RKO (cell line): ENCODE measurements at places on chromosomes 7 and 10.

DNA sequence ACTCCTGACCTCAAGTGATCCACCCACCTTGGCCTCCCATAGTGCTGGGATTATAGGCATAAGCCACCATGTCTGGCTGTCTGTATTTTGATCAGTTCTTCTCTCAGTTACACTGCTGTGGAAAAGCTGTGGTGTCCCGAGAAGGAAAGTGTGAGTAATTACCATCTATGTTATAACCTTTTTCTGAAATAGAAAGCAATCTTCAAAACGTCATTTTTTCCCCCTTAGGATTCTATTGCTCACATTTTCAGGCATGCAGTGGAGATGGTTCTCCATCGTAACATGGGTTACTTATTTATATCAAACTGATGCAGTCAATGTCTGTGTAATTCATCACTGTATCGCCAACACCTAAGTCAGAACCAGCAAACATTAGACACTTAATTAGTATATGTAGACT lies 103.5 kb upstream of the FAM3C start:
- DNase-seq = no peak

- DNase-seq = peak; percentile 25
Measured at GRCh38 chr7:84529480-84530205, 335.1 kb upstream of the SEMA3A start.

DNA sequence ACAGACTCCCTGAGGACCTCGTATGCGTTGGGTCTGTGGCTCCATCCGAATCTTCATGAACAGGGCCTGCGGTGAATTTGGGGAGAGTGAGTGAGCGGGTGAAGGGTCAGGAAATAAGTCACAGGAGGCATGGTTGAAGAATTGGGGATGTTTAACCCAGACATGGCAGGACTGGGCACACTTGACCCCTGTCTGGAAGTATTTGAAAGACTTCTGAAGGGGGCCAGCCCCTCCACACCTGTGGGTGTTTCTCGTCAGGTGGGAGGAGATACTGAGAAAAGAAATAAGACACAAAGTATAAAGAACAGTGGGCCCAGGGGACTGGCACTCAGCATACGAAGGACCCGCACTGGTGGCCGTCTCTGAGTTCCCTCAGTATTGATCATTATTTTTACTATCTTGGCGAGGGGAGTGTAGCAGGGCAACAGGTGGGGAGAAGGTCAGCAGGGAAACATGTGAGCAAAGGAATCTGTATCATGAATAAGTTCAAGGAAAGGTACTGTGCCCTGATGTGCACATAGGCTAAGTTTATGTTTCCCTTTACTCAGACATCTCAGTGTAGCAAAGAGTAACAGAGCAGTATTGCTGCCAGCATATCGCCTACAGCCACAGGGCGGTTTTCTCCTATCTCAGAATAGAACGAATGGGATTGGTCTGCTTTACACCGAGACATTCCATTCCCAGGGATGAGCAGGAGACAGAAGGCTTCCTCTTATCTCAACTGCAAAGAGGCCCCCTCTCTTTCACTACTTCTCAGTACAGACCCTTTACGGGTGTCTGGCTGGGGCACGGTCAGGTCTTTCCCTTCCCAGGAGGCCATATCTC lies 38.2 kb upstream of the PFKFB3 start:
- DNase-seq = peak; percentile 61

DNA sequence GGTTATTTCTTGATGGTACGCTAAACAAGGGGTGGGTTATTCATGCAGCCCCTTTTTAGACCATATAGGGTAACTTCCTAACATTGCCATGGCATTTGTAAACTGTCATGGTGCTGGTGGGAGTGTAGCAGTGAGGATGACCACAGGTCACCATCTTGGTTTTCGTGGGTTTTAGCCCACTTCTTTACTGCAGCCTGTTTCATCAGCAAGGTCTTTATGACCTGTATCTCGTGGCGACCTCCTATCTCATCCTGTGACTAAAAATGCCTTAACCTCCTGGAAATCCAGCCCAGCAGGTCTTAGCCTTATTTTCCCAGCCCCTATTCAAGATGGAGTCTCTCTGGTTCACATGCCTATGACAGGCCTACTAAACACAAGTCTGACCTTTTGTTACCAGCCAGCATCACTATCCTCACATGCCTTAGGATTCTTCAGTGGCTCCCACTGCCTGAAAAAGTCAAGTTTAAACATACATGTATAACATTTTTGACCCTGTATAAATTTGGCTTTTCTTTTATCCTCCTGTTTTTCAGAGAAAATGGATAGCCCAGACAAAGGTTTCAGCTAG lies 13.2 kb upstream of the COBL start:
- DNase-seq = no peak

DNA sequence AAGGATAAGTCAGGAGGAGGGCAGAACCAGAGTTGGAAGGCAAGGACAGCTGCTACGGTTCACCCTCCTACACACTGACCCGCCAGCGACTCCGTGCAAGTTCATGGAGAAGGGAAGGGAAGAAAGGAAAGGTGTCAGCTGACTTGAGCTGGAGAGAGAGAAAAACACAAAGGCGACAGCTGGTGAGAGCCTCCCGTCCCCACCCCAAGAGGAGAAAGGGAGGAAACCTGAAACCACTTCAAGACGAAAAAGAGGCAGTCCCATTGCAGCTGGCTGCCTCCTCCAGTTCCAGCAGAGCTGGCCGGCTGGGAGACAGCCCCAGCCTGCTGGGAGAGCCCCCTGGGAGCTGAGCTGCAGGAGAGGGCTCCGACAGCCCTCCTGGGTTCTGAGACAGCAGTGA lies 75.2 kb downstream of the PARD3 start:
- DNase-seq = no peak

GRCh38 chr10:35726846-35727245 lies 84.8 kb upstream of the FZD8 start:
- no peak for DNase-seq

- DNase-seq = no peak
Measured at GRCh38 chr7:73901823-73902597, 41.1 kb downstream of the TMEM270 start.

- DNase-seq = no peak
Measured at GRCh38 chr10:50271564-50272250, 20.4 kb upstream of the ASAH2 start.

GRCh38 chr10:74233281-74233680 lies 82.3 kb downstream of the ADK start:
- no peak for DNase-seq

DNA sequence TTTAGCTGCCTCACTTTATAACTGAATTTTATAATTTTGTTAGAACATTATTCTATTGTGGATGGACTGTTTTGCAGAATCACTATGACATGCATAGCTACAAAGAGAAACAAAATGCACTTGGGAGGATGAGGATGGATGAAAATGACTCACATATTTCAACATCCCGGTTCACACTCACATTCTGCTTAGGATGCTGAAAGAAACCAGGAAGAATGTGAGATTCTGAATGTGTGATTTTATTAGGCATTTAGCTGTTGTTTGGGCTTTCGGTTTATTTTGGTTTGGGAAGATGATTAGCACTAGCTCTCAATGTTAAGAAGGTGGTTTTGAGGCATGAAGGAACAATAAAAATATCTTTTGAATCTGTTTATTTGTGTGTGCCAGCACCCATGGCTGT lies 235.5 kb downstream of the SEMA3E start:
- DNase-seq = no peak

- no peak for DNase-seq
Measured at GRCh38 chr7:70416347-70416985, 715.5 kb upstream of the GALNT17 start.

GRCh38 chr10:110847374-110847773 lies 24.4 kb upstream of the PDCD4 start:
- no peak for DNase-seq

DNA sequence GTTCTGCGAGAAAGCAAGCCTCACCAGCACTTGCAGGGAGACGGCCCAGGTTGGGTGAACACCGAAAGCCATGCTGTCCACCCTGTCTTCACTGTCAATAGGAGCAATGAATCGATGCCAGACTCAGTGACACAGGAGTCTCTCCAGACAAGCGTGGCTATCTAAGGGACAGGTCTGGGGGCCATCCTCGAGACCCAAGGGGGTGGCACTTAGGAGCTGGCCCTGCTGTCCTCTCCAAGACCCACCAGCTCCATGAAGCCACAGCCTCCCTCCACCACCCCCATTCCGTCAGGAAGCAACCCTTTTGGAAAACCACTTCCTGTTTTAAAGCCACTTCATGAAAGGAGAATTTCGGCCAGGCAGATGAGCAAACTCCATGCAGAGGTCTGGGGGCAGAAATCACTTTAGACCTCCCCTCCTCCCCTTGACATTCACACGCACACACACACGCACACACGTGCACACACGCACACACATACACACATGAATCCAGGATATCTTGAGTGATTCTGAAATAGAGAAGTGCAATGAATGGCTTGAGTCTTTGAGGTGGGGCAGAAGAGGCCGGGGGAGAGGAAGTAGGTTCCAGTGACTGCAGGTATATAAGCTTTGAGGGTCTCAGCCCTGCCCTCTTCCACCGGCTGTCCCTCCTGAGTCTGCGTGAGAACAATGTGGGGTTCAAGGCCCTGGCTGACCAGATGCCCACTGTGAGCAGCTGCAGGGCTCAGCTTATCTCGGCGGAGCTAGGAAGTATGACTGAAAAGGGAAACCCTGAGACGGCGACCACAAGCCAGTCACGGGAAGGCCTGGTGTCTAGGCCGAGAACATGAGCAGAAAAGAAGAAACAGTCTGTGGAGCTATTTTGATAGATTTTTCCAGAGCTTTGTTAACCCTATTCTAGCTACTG lies 25.0 kb downstream of the RGS10 start:
- no peak for DNase-seq

- DNase-seq = no peak
Measured at GRCh38 chr7:107993891-107994291, 9.1 kb downstream of the LAMB1 start.

DNA sequence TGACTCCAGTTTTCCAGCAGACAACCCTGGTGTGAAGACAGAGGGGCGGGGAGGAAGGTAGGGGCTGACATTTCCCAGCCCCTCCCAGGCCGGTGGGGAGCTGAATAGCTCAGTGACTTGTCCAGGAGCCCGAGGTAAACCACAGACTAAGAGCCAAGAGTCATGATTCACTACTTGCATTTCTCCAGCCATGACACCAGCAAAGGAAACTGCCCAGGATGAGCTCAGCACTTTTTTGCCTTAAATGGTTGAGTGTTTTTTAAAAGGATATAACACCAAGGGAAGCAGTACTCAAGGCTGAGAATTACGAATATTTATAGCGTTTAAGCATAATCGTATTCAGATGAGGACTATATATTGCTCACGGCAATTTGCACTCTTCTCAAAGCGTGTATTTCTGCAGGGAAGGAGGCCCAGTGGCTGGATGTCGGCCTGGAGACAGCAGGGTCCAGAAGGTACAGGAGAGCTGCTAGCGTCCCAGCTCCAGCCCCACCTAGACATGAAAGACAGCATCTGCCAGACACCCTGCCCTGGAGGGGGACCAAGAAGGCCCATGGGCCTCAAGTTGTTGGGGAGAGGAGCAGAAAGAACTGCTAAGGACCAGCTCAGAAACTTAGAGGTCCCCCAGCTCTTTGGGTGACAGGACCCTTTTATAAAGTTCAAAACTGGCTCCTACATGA lies 141.4 kb downstream of the GRID1 start:
- peak; percentile 34 for DNase-seq

- no peak for DNase-seq
Measured at GRCh38 chr7:137948083-137948844, 53.6 kb downstream of the CREB3L2 start.

GRCh38 chr10:63273577-63273976 lies 140.4 kb downstream of the NRBF2 start:
- no peak for DNase-seq

DNA sequence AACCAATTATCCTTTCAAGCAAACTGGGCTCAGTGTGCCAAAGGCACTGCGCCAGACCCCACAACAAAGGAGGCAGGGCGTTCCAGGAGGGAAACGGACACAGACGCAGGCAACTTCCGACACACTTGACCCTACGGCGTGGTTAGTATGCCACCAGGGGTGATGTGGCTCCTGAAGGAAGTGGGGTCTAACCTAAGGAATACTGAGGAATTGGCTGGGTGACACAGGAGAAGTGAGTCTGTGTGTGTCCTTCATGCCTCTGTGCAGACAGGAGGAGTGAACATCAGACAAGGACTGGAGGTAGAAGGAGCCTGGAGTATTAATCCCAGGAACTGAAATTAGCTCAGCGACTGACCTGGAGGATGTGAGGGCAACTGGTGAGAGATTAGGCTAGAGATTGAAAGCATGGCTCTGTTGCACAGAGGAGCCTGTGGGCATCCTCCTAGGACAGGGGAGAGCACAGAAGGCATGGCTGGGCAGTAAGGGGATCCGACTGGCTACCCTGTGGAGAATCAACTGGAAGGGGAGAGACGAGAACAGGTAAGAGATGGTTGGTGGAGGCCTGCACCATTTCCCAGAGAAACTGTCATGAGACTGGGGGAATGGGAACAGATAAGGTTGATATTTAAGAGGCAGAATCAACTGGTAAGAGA lies 27.8 kb downstream of the GSDME start:
- DNase-seq = no peak

GRCh38 chr10:71344154-71344925 lies 25.3 kb downstream of the SLC29A3 start:
- no peak for DNase-seq

DNA sequence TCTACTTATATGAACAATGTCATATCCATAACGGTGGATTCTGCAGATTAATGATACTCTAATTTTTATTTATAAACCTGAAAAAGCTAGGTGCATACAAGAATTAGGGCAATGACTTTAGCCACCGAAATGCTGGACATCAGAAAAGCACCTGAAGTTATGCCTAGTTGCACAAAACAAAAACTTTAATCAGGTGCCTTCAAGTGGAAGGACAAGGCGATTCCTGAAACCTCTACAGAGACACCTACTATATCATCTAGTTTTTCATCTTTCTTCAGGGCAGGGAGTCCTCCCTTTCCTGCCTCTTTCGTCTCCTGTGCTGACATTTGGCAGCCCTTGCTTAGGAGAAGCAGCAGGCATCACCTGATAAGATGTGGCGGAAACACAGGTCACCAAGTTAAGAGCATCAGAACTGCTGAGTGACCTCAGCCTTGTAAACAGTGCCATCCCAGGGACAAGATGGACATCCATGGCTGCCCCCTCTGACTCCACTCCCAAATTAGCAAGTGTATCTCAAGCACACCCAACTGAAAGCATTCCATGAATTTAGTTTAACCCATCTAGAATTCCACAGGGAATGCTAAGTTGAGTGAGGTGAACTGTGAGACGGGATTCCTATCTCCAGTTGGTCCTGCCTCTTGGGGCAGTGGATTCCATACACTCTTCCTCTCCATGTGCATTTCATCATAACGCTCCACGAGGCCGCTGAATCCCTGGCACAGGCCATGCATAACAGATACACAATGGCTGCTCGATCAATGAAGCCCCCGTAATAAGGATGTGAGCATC lies 5.8 kb downstream of the ITPRIP start:
- DNase-seq = no peak

DNA sequence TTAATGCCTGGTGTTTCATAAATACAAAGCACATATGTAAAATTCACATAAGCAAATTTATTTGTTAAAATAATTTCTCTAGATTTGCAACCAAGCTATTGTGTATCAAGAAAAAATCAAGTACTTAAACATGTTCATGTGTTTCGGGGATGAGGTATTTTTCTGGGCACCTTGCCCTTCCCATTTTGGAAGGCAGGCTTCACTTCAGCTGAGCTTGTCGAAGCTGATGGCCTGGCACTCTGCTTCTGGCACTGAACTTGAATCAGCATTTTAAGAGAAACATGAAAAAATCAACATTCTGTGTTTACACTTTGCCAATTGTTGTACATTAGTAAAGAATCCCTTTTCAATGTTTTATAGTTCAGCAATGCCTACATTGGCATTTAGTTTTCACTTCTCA lies 179.1 kb upstream of the STEAP4 start:
- DNase-seq = no peak
